ENCODE measurements at places on chromosomes 11 and 22.
A peak's percentile ranks its signal among the peaks of the same experiment; 100 is the strongest.

GRCh38 chr11:72808331-72808798 lies 5.8 kb upstream of the ATG16L2 start:
- DNase-seq, result no peak

- no peak for DNase-seq
These were observed 21.5 kb upstream of the CECR2 start for GRCh38 chr22:17347724-17348123.

DNA sequence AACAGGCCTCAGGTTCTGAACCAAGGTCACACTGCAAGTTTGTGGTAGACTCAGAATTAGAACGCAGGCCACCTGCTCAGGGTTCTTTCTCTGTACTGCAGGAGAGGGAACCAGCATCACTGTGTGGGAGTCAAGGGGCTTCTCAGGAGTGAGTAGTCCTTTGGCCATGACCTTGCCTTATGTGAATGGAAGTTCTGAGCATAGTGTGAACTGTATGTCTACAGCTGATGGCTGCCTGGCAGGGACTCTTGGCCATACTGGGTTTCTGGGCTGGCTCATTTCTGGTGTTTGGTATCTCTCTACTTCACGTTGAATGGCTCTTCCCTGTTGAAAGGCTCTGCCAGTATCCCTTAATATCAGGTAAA lies 40.1 kb upstream of the TUB start:
- no peak for DNase-seq

DNA sequence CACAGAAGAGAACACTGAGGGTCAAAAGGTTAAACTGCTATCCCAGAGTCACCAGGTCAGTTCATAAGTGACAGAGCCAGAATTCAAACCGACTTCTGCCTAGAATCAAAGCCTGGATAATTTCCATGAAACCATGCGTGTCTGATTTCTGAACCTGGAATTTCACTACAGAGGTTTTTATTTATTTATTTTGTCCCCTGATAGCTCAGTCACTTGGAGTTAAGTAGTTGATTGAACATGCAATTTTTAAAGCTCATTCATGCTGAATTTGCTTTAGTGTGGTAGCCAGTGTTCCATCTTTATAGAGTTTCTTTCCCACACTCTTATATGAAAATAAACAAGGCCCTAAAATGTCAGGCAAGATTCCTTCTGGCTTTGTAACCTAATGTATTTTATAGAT lies 93.2 kb downstream of the NAV2 start:
- no peak for DNase-seq

DNA sequence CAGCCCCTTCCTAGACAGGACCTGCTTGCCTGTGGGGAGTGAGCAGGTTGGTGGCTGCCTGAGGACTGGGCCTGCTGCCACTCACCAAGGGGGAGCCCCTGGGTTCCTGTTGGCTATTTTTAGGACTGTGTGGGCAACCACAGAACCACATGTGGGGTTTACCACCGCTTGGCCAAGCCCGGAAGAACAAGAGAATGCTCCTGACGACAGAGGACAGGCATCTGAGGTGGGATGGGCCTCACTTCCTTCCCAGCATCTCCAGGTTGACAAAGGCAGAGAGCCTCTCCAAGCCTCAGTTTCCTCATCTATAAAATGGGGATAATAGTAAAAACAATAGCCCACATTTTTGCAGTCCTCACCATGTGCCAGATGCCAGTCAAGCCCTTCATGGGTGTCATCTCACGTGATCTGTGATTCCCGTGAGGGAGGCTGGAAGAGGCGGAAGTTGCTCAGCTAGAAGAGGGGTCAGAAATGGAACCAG lies 43.6 kb downstream of the LRRC32 start:
- DNase-seq, result peak; percentile 57

DNA sequence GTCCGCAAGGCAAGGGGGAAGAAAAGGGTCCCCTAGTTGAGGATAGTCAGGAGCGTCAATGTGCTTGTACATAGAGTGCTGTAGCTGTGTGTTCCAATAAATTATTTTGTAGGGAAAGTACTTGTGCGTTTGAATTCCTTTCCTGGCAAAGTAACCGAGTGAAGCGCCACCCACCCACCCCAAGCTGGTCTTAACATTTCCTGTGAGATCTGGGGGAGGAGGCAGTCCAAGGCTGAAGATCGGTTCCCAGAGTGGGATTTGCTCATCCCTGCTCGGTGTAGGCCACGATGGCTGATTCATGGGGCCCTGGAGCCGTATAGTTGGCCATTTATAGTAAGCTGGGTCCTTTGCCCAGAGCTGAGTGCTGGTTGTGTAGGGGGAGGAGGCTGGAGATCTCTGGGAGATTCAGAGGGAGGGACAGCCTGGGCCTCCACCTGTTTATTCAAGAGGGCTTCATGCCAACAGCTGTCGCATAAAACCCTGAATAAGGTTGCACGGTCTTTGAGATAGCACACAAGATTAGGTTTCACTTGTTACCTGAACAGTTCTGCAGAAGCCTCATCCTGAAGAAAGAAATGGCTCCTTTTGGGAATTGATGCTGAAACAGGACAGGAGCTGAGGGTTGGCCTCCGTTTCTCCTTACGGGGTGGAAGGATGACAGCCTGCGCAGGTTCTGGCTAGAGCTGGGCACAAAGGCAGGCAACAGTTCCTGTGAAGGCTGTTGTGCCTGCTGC lies 2.4 kb downstream of the ATF4 start:
- DNase-seq, result no peak

DNA sequence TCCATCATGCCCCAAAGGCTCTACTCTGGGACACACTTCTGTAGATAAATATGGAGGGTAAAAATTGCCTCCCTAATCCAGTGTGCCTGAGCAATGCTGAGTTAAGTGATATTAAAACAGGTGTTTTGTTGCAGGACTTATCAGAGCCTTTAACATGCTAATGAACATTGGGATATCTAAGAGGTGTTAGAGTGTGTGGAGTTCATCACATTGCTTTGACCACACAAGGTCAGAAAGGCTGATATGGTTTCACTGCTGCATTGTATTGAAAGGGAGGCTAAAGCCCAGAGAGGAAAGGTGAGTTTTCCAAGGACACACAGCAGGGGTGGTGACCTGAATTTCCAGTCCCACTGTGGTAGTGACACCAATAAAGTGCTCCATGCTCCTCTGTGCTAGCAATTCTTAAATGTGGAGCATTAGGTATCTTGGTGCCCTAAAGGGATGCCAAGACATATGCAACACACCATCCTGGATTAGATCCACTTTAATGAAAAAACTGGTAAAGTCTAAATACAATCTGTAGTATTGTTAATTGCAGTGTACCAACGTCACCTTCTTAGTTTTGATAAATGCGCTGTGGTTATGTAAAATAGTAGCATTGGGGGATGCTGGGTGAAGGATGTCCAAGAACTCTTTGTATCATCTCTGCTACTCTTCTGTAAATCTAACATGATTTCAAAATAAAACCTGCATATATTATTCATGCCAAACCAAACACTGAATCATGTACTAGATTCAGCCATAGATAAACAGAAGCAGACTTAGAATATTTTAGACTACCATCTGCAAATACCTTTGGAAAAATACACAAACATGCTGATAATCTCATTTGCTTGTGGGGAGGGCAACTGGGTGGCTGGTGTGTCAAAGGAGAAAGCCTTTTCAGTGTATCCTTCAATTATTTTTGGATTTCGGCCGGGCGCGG lies 45.8 kb downstream of the MIAT start:
- no peak for DNase-seq

GRCh38 chr11:8082391-8083087 lies 1.5 kb downstream of the TUB start:
- no peak for DNase-seq

DNA sequence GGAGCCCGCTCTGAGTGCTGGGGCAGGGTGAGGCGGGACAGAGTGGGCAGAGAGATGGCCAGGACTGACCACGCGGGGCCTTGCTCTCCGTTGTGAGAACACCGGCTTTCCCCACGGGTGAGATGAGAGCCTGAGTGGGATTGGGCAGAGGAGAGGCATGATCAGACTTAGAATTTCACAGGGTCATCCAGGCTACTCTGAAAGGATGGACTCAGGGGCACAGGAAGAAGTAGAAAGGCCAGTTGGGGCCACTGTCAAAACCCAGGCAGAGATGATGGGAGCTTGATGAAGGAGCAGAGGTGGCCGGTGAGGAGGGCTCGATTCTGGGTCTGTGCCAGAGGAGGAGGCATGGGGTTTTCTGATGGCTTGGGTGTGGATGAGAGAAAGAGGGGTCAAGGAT lies 63.8 kb upstream of the NUP50 start:
- no peak for DNase-seq

- DNase-seq, result no peak
These were observed 18.9 kb upstream of the YPEL1 start for GRCh38 chr22:21754523-21754922.

DNA sequence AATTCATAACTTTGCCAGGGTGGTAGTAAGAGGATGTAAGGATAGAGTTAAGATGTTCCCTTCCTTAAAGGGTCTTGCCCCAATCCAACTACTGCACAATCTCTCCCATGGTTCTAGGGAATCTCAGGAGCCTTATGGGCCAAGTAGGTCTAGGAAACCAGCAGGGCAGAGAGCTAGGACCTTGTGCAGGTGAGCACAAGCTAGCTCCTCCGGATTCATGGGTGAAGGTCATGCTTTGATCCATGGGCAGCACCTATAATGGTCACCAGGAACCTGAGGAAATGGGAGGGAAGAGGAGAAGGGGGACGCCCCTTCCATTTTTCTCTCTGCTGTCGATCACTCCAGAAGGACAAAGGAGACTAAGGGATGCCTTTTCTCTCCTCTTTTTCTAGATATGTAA lies 16.8 kb downstream of the KCNJ11 start:
- no peak for DNase-seq

DNA sequence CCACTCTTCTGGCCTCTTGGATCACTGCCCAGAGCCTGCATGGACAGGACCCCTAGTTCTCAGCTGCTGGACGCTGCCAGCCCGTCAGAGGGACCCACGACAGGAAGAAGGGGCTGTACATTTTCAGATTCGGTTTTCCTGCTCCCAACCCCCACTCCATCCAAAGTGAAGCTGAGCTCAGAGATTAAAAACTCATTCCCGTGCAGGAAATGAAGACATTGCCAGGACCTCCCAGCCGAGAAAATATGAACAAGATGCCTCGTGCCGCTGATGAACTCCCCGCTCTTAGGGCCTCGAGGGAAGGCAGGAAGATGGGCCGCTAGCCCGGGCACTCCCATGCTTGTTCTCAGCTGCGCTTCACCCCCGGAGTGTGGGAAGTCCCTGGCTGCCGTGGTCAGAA lies 36.1 kb downstream of the RPUSD4 start:
- DNase-seq, result no peak
